NCI-H1930 (cell line): ENCODE measurements at places on chromosomes 3 and 15.

DNA sequence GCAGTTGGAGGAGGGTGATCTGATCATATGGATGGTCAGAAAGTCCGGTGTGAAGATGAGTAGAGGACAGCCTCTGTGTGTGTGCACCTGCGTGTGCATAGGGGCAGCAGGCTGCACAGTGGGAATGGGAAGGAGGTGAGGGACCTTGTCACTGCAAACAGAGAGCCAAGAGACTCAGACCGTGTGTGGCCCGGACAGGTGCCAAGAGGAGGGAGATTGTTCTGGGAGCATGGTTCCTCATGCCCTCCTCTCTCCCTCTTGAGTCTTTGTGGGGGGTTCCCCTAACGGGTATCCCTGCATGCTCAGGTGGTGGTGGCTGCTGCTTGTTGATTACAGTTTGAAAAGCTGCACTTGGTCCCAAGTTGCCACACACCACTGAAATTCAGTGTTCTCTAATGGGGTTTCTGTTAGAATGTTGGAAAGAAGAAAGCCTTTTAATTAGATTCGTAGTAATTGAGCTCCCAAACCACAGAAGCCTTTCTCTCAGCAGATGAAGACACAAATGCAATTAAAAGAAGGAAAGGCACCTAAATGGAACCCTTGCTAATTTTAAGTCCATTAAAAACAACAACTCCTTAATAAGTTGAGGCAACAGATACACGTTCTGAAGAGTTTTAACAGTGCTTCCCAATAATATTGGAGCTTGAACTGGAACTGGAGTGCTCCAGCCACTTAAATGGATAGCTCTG is 68.9 kb downstream of the CHRNA7 start:
- DNase-seq, result no peak

DNA sequence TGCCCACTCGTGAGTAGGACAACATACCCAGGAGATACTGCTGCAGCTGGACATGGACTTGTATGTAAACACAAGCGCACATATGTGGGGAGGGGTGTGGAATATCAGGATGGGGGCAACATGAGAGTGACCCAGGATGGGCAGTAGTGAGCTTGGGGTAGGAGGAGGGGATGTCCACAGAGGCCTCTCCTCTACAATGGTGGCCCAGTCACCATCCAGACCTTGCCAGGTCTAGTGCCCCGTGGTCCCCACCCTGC is 266 bp upstream of the ZBTB47 start:
- no peak for DNase-seq

DNA sequence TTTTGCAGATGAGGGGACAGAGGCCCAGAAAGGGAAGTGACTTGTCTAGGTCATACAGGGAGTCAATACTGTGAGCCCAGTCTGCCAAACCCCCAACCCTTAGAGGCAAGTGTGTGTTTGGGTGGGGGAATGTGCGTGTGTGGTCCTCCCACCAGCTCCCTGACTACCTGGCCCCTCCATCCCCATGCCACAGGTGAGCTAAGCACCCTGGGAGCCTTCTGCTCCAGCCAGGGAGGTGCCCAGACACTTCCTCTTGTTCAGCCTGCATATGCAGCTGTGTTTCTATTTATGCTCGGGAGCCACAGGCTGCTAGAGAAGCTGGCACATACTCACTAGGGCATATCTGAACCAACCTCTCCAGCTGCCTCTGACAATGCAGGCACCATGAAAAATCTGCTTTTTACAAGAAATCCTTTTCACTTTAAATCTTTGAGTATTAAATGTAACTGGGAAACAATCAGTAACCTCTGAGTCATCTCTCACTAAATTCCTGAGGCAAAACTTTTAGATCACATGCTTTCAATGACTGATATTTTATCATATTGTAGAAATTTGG is 20.7 kb downstream of the TBC1D2B start:
- DNase-seq, result no peak

GRCh38 chr3:4512895-4513616 is 19.9 kb downstream of the ITPR1 start:
- DNase-seq, result no peak

GRCh38 chr15:51243774-51244173 is 94.6 kb downstream of the CYP19A1 start:
- DNase-seq, result no peak

DNA sequence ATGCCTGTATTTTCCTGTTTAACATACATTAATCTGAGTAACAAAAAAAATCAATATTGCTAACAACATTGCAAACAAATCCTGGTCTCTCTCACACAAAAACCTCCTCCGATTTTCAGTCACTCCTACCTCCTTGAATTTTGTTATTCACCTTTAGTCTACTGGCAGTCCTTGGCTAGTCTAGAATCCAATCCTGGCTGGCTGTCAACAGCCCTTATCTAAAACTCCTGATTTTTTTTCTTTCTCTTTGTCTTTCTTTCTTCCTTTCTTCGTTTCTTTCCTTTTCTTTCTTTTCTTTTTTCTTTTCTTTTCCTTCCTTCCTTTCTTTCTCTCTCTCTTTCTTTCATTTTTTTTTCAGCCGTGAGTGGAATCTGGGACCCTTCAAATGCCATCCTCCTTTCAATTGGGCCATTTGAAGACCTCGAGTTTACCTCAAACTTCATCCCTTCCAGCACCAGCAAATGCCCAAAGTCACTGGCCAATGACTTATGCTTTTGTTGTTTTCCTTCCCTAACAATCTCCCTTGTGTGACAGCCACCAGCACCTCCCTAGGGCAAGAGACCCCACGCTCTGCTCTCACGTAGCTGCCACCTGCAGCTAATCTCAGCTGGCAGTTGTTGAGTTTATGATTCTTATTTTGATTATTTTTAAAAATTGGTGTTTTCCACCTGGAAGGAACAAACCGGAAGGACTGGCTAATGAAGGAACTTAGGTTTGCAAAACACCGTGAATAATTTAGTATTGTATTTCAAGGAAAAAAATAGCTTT is 6.8 kb upstream of the ONECUT1 start:
- no peak for DNase-seq

- no peak for DNase-seq
Measured at GRCh38 chr3:15630646-15631350, 29.3 kb downstream of the BTD start.

- no peak for DNase-seq
Measured at GRCh38 chr15:33104212-33104611, 90.3 kb downstream of the FMN1 start.

DNA sequence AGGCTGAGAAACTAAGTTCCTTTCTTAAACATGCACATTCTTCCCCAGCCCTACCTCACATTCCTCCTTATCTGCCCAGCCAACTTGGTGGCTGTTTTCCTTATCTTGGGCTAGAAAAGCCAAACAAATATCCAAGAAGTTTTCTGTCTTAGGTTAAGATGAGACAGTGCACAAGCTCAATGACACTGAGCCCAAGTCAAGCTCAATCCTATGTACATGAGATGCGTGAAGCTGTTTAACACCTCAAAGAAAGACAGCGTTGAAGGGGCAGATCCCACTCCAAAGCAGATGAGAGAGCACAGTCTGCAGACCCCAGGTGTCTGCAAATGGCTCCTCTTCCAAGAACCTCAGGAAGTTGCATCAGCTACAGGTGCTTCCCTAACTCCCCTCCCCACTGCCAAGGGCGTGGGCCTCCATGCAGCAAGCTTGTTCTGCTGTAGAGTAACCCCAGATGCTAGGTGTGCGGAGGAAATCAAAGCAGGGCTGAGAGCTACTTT is 16.6 kb downstream of the LRRC2 start:
- no peak for DNase-seq

DNA sequence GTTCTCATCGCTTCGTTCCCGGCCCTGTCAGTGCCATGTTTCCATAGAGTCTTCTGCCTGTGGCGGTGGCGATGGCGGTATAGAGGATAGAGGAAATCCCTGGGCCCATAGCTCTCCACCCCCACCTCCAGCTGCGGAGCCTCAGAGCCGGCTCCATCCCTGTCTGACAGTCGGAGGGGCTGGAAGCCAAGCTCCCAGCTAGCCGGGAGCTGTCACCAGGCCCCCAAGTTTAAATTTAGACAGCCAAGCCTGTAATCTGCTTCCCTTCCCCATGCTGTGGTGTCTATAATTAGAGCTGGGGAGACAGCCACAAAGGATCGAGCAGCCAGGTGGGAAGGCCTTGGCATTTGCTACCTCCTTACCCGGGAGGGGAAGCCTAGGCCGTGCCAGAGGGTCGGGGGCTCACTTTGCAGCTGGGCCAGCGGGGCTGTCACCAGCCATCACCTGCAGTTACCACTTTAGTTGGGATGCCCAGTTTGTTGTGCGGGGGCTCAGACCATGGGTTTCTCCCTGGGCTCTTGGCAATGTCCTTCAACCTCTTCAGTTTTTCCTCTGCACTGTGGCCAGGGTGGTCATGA is 56.3 kb upstream of the SEC13 start:
- no peak for DNase-seq

DNA sequence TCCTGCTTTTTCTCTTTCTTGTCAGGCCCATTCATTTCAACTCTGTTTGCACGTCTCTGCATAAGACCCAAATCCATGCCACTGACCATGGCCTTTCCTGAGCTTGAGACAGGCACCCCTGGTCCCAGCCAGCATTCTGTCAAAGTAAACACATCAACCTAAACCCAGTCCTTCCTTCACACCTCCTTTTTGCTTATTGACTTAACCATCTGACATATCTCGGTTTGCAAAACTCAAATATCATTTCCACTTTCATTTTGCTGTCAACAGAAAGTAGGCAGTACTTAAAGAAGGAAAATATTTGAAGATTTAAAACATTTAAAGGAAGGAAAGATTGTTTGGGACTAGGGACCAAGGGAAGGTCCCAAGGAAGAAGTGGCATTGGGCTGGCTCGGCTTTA is 48.2 kb upstream of the KBTBD8 start:
- no peak for DNase-seq

GRCh38 chr15:52617026-52617425 is 48.2 kb upstream of the ARPP19 start:
- DNase-seq, result no peak

DNA sequence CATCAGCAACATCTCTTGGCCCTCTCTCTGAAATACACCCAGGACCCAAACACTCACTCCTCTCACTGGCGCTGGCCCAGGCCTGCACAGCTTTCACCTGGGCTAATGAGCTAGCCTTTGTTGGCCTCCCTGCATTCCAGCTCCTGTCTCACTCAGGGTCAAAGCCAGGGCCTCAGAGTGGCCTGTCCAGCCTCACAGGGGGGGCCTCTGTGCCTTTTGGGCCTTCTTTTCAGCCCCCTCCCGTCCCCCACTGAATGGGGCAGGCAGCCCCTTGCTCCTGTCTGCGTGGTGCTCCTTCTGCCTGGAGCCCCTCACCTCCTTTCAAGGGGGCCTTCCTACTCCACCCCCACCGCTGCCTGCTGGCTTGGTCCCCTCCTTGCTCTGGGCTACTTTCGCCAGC is 59.0 kb upstream of the PRR23E start:
- no peak for DNase-seq

DNA sequence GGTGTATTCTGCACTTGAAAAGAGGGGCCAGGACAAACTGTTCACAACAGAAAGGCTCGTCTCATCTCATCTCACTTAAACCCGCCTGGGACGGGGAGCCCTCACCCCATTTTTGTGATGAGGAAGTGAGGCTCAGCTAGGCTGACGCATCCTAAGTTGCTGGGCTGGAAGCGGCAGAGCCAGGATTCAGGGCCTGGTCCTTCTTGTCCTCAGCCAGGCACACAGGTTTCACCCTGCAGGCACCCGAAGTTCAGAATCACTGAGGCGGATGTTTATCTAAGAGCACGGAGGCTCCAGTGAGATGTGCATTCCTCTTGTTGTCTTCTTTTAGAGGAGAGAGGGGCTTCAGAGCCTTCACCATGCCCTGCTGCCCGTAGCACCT is 51.1 kb upstream of the PLXNA1 start:
- no peak for DNase-seq

DNA sequence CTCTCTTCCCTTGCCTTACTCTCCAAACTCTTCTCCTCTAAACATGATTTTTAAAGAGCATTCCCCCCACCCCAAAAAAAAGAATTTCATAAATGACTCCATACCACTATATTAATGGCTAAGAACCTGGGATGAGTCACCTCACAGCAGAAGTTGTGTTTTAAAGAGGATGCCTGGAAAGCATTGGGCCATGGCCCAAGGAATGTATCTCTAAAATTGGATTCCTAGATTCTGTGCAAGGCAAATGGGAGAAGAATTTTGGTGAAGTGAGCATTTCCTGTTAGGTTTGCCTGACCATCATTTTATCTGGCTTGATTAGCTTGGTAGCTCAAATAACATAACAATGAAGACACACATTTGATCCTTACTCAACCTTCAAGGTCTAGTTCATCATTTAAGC is 251.4 kb downstream of the NR1D2 start:
- no peak for DNase-seq

DNA sequence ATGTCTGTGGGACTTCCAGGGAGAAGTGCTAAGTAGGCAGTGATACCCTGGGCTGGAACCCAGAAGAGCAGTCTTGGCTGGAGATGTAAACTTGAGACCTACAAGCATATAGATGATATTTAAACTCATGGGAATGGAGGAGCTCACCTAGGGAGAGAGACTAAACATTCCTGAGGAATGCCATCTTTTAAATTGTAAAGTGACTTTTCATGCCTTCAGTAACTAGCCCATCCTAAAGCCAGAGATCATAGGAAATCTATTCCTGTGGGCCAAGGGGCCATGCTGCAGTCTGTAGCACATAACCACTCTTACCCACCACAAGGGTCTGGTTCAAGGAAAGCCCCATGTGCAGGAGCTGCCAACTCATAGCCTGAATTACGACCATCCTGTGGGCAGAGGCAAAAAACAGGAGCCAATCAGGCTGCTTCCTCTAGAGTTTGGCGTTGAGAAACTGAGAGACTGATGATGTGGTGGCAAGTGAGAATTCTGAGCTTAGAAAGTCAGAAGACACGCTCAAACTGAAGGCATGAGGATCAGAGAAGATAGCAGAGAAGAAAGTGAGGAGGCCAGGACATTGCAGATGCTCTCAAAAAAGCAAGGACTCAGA is 37.5 kb downstream of the CTDSPL start:
- no peak for DNase-seq

DNA sequence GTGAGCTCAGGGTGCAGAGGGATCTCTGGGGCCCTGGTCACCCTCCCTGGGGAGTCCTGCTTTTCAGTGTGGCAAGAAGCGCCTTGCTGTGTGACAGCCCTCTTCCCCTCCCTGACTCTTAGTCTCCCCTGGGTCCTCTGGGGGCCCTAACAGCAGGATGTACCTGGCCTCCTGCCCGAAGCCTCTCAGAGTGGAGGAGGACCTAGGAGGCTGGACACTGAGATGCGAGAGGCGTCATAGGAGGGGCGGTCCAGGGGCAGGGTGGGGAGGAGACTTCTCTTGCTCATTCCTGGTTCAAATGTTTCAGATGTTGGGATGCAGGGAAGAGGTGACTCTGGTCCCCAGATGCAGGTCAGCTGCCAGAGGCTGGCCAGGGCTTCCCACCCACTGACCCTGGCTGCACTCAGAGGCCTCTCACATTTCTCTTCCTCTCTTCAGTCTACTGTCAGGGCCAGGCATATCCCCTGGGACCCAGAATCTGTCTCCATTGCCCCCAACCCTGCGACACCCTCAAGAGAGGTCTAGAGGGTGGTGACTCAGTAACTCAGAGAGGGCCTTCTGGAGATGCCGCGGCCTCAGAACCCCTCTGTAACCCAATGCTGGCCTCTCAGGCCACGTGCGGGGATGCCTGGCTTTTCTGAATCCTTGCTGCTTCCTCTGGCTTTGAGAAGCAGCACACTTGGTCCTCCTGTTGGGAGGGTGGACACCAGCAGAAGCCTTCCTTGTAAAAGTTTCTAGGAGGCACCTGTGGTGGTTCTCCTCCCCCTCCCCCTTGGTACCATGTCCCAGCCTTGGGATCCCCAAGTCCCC is 25.9 kb downstream of the SNX33 start:
- no peak for DNase-seq

GRCh38 chr3:45054196-45054857 is 28.2 kb downstream of the CLEC3B start:
- DNase-seq, result no peak

GRCh38 chr3:169879845-169880575 is 10.3 kb upstream of the LRRC31 start:
- no peak for DNase-seq

- DNase-seq, result no peak
Measured at GRCh38 chr3:123414973-123415775, 33.7 kb downstream of the ADCY5 start.
